ENCODE measurements at places on chromosomes 5 and 9.
A peak's percentile ranks its signal among the peaks of the same experiment; 100 is the strongest.

DNA sequence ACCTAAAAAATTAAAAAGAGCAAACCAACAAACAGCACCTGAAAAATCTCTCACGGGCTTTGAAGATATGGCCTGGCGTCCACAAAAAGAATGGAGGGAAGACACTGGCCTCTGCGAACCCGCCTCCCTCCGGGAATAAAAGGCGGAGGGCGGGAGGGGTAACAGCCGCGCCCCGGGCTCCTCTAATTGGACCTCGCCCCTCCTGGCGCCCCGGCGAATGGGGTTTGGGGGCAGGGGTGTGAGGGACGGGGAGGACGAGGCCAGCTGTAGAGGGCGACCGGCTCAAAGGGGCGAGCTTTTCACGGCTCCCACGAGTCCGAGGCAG lies 753 bp downstream of the FANCC start:
- peak; percentile 87 for DNase-seq

- no peak for DNase-seq
These were observed 65.0 kb downstream of the IRX2 start for GRCh38 chr5:2686321-2687124.

DNA sequence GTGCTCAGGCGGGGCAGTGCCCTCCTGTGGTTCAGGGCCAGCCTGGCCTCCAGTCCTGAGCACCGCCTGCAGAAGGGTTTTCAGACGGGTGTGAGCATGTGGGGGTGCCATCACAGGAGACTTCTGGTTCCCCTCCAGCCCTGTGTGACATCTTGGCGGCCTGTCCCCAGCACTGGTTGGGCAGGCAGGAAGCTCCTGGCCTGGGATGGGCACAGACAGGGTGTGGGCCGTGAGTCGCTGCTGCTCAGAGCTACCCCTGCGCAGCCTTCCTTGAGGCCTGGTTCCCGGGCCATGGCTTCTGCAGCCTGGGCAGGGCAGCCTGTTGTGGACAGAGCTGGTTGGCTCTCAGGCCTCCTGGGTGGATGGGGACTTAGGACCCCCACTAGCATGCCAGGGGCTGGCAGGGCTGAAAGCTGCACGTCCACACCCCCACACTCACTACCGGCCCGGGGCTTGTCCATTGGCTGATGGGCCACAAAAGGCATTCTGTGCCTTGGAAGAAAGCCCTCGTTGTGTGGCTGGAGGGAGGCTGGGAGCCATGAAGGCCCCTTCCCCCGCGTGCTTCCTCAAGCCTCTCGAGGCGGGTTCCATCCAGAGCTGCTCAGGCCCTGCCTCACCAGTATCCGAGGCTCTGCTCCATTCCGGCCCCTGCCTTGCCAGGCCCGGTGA lies 58.7 kb downstream of the RXRA start:
- DNase-seq, result peak; percentile 58

DNA sequence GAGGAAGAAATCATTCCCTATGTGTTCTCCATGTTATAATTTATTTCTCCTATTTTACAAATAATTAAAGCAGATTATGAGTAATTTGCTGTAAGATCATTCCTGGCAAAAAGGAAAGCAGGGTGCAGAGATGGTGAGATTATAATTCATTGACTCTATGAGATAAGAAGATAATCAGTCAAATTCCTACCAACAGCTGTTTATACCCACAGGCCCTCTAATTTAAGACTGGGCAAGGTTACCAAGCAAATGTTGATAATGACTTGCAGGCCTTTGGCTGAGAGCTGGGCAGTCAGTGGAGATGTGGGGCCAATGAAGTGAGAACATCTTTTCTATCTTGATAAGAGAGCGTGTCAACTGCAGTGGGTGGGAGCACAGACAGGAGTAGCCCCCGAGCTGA lies 222.7 kb downstream of the ICE1 start:
- DNase-seq, result no peak

DNA sequence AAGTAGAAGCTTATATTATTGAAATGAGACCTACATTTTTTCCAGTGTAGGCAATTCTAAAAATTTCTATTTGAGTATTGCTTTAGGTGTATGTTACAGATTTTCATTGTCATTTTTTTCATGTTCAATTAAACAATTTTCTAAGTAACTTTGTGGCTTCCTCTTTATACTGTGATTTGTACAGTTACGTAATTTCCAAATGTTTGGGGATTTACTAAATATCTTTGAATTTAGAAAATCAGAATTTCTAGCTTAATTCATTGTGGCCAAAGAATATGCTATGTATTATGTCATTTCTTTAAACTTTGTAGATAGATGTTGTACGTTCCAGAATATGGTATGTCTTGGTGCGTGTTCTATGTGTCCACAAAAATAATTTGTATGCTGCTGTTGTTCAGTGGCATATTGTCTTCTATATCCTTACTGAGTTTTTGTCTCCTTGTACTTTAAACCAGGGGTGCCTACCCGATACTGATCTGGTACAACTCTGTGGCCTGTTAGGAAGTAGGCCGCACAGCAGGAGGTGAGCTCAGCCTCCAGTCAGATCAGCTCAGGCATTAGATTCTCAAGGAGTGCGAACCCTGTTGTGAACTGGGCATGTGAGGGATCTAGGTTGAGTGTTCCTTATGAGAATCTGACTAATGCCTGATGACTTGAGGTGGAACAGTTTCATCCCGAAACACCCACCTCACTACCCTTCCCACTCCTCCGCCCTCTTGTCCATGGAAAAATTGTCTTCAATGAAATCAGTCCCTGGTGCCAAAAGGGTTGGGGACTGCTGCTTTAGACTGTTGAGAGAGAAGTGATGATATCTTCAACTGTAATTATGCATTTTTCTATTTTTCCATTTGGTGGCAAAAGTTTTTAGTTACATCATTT lies 63.5 kb downstream of the UBE2R2 start:
- no peak for DNase-seq

DNA sequence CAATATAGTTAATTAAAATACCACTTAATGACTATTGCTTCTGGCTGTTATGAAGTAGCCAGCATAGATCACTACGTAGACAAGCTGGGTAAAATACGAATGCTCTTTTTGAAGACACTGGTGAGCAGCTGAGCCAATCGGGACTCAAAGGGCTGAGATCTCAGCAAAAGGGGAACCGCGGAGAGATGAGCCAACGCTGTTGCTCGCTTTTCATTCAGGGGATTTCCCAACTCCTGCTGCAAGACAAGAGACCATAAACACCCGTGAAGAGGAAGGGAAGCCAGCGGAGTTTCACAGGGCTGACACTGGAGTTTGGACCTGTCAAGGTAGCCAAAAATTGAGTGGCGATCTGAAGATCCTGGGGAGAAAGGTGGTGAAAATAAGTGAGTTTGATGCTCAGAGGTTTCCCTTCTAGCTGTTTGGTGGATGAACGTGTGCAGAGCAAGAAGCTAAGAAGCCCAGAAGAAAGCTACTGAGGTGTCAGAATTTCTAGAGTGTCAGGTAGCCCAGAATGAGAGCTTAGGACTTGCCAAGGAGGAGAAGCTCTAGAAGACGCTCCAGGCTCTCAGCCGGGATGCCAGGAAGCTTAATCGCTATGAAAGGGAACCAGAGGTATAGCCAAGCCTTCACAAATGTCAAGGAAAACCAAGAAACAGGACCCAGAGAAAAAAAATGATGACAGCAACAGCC lies 79.6 kb upstream of the RNU6ATAC start:
- no peak for DNase-seq

DNA sequence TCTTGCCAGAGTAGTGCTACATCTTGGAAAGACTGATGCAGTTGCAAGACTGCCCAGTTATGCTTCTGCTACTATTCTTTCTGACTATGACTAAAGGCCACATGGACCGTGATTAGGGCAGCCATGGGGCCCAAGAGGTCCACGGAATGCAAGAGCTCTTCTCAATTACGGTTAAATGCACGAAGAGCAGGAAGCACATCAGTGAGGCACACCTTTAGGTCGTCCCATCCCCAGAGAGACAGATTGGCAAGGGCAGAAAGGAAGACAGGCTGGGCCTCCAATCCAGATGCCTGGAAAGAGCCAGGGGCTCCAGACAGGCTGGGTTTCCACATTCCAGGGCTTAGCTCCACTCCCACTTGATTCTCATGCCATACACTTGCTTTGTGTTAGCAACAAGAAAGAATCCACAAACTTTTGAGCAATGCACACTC lies 132.3 kb upstream of the SLIT3 start:
- no peak for DNase-seq

- no peak for DNase-seq
These were observed 22.3 kb upstream of the SYNPO start for GRCh38 chr5:150618163-150618562.

- no peak for DNase-seq
These were observed 34.2 kb downstream of the ASS1 start for GRCh38 chr9:130478736-130479575.

DNA sequence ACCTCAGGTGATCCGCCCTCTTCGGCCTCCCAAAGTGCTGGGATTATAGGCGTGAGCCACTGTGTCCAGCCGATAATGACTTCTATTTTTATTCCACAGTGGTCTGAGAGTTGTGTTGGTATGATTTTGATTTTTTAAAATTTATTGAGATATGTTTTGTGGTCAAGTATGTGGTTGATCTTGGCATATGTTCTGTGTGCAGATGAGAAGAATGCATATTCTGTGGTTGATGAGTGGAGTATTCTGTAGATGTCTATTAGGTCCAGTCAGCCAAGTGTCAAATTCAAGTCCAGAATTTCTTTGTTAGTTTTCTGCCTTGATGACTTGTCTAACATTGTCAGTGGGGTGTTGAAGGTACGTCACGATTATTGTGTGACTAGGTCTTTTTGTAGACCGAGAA lies 338.2 kb upstream of the TARS1 start:
- peak; percentile 19 for DNase-seq

GRCh38 chr9:92295827-92296258 lies 2.3 kb upstream of the IARS1 start:
- DNase-seq, result no peak

GRCh38 chr9:27504259-27504658 lies 19.8 kb upstream of the IFNK start:
- DNase-seq, result no peak

- DNase-seq, result peak; percentile 2
These were observed 22.7 kb downstream of the KIF3A start for GRCh38 chr5:132714456-132715307.

- no peak for DNase-seq
These were observed 141.7 kb upstream of the PRLR start for GRCh38 chr5:35371951-35372426.

- no peak for DNase-seq
These were observed 52.7 kb upstream of the NR5A1 start for GRCh38 chr9:124559871-124560270.

- peak; percentile 47 for DNase-seq
These were observed 404 bp downstream of the MRNIP start for GRCh38 chr5:179858241-179858585.

DNA sequence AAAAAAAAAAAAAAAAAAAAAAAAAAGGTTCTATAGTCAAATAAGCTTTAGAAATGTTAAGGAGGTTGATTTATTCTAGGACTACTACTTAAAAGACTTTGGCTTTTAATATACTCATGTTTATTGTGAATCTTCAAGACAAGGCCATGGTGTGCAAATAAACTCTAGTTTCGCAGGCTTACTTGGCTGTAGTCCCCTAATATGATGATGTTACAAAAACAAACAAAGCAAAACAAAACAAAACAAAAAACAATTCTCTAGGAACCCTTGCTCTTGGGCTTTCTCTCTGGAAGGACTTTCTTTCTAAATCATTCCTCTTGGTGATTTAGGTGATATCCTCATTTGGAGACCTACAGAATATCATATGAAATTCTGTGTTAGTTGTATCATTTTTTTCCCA lies 172.0 kb downstream of the GDNF start:
- DNase-seq, result no peak

DNA sequence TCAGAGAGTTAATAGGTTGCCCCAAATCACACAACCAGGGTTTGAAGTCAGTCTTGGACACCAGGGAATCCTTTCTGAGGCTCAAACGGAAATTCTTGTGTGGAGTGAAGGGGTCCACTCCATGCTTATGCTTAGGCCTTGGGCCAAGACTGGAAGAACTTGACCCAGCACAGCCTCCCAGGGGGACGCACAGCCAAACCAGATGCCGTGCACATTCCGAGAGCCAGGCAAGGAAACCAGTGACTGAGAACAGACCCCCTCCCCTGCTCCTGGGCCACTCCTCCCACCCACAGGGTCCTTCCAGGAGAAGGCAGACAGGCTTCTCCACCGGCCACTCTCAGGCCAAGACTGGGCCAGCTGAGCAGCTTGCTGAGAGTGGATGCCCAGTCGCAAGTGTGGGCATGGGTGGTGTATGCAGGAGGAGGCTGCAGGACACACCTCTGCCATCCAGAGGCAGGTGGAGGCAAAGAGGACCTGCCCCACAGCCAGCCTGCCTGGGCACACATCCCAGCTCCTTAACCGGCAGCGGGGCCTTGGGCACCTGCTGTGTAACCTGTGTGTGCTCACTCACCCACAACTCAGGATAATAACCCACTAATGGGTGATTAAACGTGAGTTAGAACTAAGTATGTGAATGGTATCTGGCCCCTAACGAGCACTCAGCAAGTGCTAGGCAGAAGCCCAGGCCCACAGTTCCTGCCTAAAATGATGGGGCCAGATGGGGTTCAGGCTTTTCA lies 38.0 kb downstream of the NIPAL4 start:
- no peak for DNase-seq
